ENCODE measurements at places on chromosomes 4 and X. TPM values are rescaled to one million over a fixed set of nuclear protein-coding genes. Genes with fewer than 3 reads are reported as not detected.

MAGEA8 gene
- not detected for total RNA-seq

HTRA3 gene
- not detected for total RNA-seq

ODAPH gene
- total RNA-seq, result 3.5 TPM

HELT gene
- total RNA-seq, result not detected

FABP2 gene
- total RNA-seq, result not detected

PALLD gene
- total RNA-seq, result 5.4 TPM

Measured in activated CD4-positive, alpha-beta memory T cell treated with anti-CD3 and anti-CD28 coated beads, Interleukin-2, amount 10 ng/mL, durations not matched to agents 7 days and 5 days (primary cell).